ENCODE measurements at places on chromosomes 6 and 20. TPM values are rescaled to one million over a fixed set of nuclear protein-coding genes. Genes with fewer than 3 reads are reported as not detected.

ANKRD66 gene
- not detected for total RNA-seq

NHSL1 gene
- total RNA-seq, result 6.3 TPM

SYCP2 gene
- total RNA-seq, result 0.26 TPM

CLVS2 gene
- not detected for total RNA-seq

LGSN gene
- total RNA-seq, result under 0.01 TPM

SLC13A3 gene
- total RNA-seq, result 5.1 TPM

Measured in bronchial epithelial cell (primary cell).